Esophagus squamous epithelium (tissue), 5 donors: ENCODE measurements at places on chromosomes 13 and 19.

- DNase-seq = no peak
Measured at GRCh38 chr13:30143666-30144400, 163.5 kb downstream of the KATNAL1 start.

GRCh38 chr19:45791744-45792469 lies 738 bp downstream of the DMWD start:
- DNase-seq = no peak

DNA sequence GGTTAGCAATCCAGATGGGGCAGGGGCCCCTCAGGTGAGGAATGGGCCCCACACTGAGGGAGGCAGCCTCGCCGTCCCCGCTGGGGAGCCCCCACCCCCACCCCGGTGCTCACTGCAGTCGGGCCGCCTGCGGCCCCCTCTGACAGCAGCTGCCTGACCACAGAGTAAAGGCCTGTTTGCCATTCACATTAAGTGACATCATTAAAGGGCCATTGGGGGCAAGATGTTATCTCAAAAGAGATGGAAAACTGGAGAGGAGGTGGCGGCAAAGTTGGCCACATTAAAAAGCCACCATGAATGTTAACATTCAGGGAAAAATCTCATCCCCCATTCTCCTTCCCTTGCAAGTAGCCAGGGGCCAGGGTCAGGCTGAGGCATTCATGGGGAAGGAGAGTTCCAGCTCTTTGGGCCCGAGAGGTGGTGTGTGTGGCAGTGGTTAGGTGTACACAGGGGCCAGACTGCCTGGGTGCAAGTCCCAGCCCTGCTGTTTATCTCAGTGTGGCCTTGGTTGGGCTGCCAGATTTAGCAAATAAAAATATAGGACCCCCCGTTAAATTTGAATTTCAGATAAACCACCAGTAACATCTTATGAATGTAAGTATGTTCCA lies 20.9 kb downstream of the VSTM2B start:
- DNase-seq = no peak

GRCh38 chr19:38932425-38933179 lies 1.9 kb downstream of the MRPS12 start:
- DNase-seq = no peak

- DNase-seq = no peak
Measured at GRCh38 chr13:31301119-31301518, 101.3 kb downstream of the B3GLCT start.

GRCh38 chr13:110377178-110377825 lies 70.2 kb downstream of the COL4A2 start:
- DNase-seq = no peak

DNA sequence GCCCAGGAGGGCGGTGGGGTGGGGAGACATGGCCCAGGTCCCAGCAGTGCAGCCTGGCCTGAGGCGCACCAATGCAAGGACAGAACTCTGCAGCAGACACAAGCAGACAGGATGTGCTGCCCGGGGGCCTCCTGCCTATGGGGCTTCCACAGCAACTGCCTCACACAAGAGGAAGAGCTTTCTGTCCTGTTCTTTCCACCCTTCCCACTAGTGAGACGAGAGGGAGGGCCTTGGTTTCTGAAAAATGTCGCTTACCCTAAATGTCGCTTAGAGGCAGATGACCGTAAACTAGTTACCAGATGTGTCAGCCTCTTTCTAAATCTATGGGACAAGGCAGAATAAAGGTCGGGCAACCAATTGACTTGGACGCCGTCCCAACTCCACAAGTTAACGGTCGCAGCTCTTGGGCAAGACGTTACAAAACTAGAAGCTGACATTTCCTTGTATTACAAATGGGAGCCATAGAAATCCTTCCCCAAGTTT lies at the start of gene LAIR1:
LAIR1 (minus strand) TSS at position 157 of the 483 bp plus-strand sequence; CDS start at position 30, 127 bp downstream.
- no peak for DNase-seq

- DNase-seq = no peak
Measured at GRCh38 chr13:39452834-39453233, 150.2 kb downstream of the LHFPL6 start.

DNA sequence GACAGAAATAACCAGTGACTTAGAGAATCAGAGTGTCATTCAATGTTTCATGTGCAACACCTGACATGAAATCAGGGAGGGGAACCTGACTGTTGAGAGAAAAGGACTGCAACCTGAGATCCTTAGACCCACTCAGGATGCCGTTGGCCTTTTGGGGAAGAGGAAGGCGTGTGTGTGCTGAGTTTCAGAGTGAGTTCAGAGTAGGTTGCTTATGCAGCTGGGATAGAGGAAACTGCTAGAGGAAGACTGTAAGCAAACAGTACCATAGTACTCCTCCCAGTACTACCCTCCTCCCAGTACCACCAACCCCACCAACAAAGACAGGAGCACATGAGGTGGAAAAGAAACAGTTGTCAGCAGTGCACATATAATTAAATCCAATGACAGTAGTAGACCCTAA lies 63.7 kb downstream of the KL start:
- no peak for DNase-seq

DNA sequence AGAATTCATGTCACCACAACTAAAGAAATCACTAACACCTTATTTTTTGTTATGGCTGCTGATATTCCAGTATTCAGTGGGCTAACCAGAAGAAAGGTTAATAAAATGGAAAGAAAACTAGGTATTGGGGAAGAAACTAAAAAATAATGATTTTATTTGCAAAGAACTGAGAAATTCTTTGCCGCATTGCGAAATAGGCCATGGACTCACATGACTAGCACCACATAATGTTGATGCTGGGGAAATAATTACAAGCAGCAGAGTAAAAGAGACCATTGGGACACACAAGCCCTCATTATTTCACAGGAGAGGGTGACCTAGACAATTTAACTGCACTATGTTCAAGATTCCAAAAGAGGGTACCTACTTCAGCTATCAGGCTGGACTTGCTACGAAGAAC lies 1411.5 kb downstream of the SLITRK5 start:
- no peak for DNase-seq

DNA sequence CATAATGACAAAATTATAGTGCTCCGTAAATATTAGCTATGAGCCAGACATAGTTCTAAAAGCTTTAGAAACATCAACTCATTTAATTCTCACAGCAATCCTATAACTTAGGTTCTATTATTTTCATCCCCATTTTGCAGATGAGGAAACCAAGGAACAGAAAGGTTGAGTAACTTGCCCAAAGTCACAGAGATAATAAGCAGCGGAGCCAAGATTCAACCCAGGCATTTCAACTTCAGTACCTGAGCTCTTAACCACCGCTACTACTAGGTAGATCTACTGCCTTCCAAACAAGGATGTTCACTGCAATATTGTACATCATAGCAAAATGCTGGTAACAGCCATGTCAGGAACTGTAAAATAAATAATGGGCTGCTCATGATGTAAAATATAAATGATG lies 39.9 kb downstream of the ELF1 start:
- DNase-seq = no peak

- DNase-seq = no peak
Measured at GRCh38 chr19:48635966-48636858, 967 bp downstream of the DBP start.

DNA sequence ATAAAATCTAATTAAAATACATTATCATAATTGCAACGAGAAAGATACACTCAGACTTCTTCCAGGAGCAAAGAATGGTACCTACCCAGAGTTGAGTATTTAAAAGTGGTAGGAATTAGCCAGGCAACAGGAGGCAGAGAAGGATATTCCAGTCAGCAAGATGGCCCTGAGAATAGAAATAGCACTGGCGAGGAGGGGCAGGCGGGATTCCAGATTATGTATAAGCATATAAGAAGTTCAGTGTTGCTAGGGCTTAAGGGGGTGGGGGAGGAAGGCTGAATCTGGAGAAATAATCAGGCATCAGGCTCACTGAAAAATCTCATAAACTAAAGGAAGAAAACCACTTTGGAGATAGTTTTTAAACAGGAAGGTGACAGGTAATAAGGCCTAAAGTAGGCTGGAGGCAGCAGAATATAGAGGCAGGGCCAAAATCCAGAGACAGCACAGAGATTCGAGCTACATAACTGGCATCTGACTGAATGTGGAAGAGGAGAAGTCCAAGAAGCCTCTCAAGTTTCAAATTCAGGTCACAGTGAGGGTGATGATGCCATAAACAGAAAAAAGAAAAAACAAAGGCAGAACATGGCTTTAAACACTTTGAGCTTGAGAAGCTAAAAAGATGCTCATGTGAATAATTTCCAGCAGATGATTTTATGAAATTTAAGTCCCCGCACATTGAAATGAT lies 7.5 kb downstream of the KPNA3 start:
- DNase-seq = no peak

DNA sequence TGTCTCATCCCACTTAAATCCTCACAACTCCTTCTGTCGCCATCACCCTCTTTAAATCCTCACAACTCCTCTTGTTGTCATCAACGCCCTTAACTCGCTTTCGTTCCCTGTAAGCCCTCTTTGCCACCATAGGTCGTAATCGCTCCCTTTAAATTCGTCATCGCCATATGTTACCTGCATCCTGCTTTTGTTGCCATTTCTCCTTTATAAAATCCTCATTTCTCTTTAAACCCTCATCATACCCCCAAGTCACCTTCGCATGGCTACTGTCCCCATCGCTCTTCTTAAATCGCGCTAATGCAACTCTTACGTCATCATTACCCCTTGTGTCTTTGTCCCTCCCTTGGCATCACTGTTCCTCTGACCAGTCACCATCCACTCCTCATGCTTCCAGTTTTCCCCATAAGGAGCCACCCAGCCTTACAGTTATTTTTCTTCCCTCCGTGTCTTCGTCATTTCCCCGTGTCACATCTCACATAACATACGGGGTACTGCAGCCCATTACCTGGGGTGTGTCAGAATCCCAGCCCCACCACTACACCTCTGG lies 539 bp downstream of the PLD3 start:
- no peak for DNase-seq

- DNase-seq = no peak
Measured at GRCh38 chr13:75705395-75705794, 69.3 kb downstream of the LMO7 start.

DNA sequence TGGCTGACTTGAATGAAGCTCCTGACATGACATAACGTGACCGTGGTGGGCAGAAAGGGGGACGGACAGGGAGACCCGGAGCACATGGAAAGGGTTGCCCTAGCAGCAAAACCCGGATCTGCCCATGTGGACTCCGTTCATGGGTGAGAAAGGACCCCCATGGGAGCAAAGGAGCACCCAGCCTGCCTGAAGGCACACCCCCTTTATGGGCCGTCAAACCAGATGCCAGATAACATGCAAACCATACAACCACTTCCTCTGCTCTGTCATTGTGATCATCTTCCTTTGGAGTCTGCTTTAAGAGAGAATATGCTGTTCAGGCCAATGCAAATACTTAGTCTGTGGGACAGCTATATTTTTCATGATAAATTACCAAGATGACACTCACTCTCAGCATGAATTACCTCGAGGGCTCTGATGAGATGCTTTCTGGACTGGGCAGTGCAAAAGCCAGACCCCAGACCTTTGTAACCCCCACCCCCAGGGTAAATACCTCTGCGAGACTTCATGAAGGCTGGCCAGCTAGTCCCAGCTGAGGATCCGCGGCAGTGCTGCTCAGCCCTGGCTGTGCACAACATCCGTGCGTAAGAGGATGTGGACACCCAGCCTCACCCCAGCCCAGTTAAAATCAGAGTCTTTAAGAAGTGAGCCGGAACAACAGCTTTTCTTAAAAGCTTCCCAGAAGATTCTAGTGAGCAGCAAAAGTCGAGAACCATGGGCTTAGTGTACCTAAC lies 126.6 kb downstream of the USP12 start:
- DNase-seq = no peak

DNA sequence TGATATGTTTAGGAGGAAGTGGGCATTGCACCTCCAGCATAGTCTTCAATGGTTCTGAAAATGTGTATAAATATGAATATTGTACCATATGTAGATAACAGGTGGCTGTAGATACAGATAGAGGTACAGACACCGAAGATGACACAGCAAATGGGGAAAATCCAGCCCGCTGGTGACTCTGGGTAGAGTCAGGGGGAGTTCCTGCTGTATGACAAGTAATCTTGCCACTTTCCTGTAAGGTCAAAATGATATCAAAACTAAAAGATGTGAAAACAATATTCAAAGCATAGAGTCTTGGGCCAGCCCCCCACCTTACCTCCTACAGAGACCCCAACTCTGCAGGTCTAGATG lies 17.8 kb downstream of the C2CD4C start:
- DNase-seq = no peak

DNA sequence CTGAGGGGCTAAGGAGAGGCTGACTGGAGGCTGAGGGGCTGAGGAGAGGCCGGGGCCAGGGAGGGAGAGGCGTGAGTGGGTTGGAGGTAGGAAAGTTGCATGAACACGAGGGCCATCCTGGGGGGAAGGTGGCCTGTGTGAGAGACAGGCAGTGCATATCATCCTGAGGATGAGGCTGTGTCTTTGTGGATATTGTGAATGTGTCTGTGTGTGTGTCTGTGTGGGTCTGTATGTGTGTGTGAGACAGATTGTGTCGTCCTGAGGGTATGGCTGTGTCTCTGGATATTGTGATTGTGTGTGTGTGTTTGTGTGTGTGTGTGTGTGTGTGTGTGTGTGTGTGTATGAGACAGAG lies 422 bp downstream of the ZNF71 start:
- DNase-seq = no peak

DNA sequence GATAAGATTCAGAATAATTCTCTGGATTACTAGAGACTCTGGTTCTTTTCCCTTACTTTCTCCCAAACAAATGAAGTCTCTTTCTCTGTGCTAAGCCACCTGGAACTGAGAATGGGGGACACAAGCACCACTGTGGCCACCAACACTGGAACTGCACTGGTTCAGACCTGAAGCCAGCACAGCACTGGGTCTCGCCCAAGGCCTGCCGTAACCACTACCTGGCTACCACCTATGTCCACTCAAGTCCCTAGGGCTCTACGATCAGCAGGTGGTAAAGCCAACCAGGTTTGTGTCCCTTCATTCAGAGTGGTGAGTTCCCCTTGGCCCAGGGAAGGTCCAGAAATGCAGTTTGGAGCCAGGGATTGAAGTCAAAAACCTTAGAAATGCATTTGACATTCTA lies 626.2 kb downstream of the DIAPH3 start:
- no peak for DNase-seq

GRCh38 chr13:34038541-34039068 lies 220.7 kb downstream of the RFC3 start:
- DNase-seq = no peak

GRCh38 chr13:48858122-48858902 lies 117.4 kb upstream of the FNDC3A start:
- DNase-seq = no peak

GRCh38 chr19:51729781-51730180 lies 6.0 kb upstream of the HAS1 start:
- no peak for DNase-seq
